ENCODE measurements at places on chromosomes 12 and 14.

DNA sequence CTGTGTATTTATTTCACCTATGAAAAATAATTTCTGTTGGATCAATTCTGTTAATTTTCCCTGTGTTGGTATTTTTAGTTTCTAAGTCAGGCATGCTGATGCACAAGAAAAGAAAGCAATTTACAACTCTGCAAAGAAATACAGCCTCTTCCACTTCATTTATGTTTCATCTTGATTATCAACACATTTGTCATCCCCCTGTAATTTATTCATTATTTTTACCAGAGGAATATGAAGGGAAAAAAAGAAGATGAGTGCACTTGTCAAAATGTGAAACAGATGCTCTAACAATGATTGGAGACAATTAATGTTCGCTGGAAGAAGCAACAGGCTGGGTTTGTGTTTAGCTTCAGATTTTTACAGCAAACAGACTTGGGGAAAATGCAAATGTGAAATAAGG lies 958.5 kb upstream of the SEL1L start:
- H3K4me1 ChIP-seq, result no peaks in the 10 kb centered on the region
- no peaks in the 10 kb centered on the region for H3K27me3 ChIP-seq

DNA sequence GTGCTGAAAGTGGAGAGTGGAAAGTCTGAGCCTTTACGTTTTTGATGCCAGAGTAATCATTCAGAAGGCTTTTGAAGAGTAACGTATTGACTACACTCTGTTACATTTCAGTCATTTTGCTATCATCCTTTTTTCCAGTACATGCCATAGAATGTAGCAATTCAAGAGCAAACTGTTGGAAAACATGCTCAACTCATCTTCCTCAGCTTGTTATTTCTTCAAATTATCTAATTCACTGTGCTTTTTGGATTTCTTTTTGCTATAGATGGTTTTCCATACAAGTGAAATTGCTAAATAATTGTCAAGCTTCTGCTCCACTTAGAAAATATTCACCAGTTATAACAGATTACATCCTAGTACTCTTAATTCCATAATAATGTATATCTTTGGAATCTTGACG lies 129.9 kb upstream of the CLEC14A start:
- DNase-seq, result no peak
- no peaks in the 10 kb centered on the region for H3K36me3 ChIP-seq
- H3K4me1 ChIP-seq, result no peaks in the 10 kb centered on the region
- no peak overlapping the region for H3K27ac ChIP-seq
- no peaks in the 10 kb centered on the region for H3K27me3 ChIP-seq

- no peaks in the 10 kb centered on the region for H3K36me3 ChIP-seq
- no peak overlapping the region for H3K27ac ChIP-seq
- no peaks in the 10 kb centered on the region for H3K27me3 ChIP-seq
- peak; percentile 86 for DNase-seq
Measured at GRCh38 chr14:61106959-61107641, 126.1 kb downstream of the SLC38A6 start.

DNA sequence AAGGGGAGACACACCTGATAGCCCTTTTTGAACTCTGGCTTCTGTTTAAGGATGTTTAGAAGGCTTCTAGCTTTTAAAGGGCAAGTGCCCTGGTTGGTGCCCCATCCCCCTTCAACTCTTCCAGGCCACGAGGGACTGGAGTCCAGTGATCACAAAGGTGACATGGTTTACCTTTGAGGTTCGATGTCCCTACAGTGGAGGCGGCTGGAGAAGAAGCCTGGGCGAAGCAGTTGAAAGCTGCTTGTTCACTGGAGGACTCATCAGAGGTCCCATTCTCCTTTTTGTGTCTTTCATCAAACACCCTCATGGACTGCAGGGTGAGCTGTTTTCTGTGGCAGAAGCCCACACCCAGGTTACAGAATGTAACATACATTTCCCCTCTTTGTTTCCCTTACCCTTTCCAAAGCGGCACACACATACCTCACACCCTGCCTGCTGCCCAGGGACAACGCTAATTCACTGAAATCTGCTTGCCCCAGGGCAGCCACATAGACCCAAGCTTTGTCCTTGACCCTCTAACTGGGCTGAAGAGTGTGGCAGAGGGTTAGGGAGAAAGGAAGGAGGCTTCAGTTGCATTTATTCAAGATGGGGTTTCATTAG lies 7.7 kb downstream of the TBX3 start:
- peak overlapping the region; percentile 99 for H3K27ac ChIP-seq
- no peaks in the 10 kb centered on the region for H3K27me3 ChIP-seq
- H3K36me3 ChIP-seq, result peaks cover 24% of the 10 kb centered on the region

DNA sequence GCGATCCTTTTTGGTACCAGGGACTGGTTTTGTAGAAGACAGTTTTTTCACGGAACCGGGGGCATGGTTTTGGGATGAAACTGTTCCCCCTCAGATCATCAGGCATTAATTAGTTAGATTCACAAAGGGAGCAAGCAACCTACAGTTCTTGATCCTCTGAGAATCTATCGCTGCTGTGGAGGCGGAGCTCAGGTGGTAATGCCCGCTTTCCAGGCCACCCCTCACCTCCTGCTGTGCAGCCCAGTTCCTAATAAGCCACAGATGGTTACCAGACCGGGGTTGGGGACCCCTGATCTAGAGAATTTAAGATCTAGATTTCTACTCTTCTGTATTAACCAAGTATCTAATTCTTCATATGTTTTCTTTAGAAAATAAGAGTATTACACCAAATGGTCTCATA lies 4.8 kb downstream of the ARHGAP5 start:
- DNase-seq, result no peak
- no peaks in the 10 kb centered on the region for H3K36me3 ChIP-seq
- H3K27ac ChIP-seq, result no peak overlapping the region
- peaks cover 85% of the 10 kb centered on the region for H3K4me1 ChIP-seq

DNA sequence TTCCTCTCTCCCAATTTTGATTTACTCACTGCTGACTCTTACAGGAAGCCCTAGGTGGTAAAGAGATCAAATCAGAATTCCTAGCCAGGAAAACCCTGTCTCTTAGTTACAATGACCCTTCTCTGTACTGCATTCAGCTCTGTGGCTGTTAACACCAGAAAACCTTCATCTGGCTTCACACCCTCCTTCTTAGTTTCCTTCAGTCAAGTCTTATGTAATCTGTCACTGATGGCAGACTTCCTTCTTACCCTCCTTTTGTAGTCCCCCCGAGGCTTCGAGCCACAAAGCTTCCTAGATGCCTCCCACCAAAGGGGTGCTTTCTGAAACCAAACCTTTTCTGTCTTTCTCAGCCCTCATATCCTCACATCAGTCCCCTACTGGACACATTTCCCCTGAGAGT lies 16.5 kb downstream of the NGDN start:
- H3K27ac ChIP-seq, result no peak overlapping the region
- no peaks in the 10 kb centered on the region for H3K4me1 ChIP-seq
- no peak overlapping the region for H3K4me3 ChIP-seq
- no peak for DNase-seq
